Activated CD8-positive, alpha-beta memory T cell treated with anti-CD3 and anti-CD28 coated beads for 1 hour (primary cell): ENCODE measurements at places on chromosomes 2 and 18.

DNA sequence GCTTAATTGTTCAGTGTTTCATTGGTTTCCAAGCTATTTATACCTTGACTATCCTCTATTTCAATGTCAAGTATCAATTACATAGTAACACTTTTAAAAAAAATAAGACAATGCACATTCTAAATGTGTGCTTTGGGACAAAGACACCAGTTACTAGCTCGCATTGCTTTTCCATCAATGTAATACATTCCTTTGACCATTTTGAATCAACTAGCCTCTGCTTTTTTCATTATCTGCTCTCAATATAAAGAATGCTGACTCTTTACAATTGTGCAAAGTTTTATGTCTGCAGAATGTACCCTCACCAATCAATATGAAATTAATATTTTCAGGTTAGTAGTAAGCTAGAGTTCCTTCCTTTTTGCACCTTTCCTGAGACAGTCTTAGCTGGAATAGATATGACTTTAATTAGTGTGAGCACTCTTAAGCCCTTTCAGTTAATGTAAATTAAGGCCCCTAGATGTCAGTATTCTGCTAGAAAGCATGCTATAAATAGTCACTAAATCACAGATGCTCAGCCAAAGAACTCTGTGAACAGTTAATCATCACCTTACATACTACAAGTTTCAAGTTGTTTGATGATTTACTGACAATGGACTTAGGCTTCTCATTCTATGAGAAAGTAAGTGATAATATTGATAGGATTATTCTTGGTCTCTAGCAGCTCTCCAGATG, 413.6 kb downstream of the PTH2R start:
- no peak for DNase-seq

DNA sequence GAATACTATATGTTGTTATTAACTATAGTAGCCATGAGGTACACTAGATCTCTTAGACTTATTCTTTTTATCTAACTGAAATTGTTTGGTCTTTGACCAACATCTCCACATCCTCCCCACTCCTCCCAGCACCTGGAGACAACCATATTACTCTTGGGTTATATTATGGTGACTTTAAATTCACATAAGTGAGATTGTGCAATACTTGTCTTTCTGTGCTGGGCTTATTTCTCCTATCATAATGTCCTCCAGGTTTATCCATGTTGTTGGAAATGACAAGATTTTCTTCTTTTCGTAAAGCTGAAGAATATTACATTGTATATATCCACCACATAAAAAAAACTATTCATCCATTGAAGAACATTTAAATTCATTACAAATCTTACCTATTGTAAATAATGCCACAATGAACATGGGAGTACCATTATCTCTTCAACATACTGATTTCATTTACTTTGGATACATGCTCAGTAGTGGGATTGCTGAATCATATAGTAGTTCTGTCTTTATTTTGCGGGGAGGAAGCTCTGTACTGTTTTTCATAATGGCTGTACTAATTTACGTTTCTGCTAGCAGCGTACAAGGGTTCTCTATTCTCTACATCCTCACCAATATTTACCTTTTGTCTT, 159.2 kb upstream of the SCN7A start:
- DNase-seq = no peak

- no peak for DNase-seq
These were observed 130.8 kb downstream of the MAP4K4 start for GRCh38 chr2:101828257-101828656.

DNA sequence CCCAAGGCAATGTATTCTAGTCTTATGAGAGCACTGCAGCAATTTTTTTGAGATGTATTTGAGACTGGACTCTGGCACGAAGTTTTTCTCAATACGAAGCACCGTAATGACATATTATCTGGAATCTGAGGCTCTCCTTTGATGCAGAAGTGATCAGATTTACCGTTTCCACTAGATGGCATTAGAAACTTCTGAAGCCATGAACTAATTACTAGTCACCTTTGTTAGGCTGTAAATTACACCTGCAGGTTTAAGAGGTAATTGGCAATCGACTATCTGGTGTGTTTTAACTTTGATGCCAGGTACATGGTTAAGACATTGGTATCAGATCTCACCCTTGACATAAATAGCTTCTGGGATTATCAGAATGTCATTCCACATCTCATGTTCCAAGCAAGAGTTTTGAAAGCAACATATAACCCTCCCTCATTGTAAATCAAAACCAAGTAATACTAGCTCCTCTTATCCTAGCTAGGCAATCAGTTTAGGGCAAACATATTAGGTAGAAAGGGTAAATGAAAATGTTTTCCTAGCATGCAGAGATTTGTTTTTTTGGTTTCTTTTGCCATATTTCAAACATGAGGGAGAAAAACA, 254.6 kb upstream of the SPRED2 start:
- no peak for DNase-seq

- DNase-seq = no peak
These were observed 26.6 kb upstream of the ACVR1 start for GRCh38 chr2:157902692-157903091.

DNA sequence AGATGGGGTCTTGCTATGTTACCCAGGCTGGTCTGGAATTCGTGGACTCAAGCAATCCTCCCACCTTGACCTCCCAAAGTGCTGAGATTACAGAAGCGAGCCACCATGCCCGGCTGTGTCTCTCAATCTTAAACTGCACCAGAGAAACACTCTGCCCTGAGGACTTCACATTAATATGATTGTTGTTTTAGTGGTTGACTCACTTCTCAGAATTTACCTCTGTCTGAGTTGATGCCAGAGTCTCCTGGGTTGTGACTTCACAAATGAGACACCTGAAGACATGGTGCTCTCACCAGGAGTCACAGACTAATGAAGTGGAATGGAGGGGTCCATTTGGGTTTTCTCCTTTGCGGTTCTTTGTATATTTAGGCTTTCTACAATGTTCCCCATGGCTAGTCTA, 61.0 kb upstream of the TGIF1 start:
- DNase-seq = no peak
